Stimulated activated CD4-positive, alpha-beta T cell treated with anti-CD3 and anti-CD28 coated beads, Interleukin-4, amount 100 ng/mL, for 4 hours (primary cell): ENCODE measurements at places on chromosomes 7 and 10.

- no peak for DNase-seq
Measured at GRCh38 chr7:3655635-3656034, 354.6 kb downstream of the SDK1 start.

DNA sequence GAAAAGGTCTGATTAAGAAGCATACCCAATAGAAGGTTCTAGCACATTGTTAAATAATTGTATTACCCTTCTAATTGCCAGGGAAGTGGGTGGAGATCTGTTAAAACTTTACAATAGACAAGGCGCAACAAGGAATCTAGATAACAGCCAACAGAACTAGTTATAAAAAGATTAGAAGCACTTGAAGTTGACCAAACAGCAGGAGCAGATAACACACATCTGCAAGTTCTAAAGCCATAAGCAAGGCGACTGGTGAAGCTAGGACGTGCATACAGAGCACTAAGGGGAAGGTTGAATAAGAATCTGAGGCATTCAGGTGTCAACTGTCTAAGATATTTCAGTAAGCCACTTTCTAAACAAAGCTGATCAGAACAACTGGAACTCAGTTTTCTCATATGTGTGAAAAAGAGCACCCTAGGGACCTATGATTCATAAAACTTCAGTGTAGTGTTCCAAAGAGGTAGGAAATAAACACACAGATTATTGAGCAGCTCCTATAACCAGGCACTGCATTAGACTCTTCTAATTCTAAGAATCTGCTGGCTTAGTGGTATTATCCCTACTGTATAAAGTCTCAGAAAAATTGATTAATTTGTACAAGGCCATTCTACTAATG lies 111.2 kb downstream of the SAMD9 start:
- no peak for DNase-seq

GRCh38 chr7:140649556-140650205 lies 9.1 kb upstream of the DENND2A start:
- DNase-seq = no peak

DNA sequence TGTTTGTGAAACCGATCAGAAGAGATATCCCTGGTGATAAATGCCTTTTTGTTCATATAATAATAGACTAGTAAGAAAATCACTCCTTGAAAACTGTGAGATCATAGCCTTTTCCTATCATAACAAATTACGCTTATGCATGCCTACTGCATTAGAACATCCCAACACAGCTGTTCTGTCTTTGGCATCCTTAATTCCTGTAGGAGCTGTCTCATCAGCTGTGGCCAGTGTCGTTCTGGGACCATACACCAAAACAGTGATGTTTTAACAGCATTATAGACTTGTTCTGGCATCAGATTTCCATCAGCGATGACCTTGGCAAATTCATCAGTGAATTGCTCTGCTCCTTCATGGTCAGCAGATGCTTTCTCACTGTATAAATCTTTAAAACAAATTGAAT lies 423.6 kb upstream of the LRGUK start:
- DNase-seq = no peak

GRCh38 chr10:49231086-49231820 lies 43.1 kb upstream of the TMEM273 start:
- no peak for DNase-seq

DNA sequence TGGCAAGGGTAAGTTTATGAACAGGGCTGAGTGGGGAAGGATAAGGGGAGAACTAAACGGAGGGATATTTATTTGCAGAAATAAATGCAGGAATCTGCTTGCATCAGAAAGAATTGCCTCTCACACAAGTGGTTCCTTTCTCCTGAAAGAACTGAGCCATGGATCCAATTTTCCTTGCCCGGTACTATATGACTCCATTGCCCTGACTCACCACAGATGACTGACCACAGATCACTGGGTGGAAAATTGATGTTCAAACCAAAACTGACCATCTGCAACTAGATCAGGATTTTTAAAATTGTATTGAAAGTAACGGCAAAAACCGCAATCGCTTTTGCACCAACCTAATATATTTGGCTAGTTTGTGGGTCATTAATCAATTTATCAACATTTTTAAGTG lies 6.2 kb upstream of the MACC1 start:
- no peak for DNase-seq

DNA sequence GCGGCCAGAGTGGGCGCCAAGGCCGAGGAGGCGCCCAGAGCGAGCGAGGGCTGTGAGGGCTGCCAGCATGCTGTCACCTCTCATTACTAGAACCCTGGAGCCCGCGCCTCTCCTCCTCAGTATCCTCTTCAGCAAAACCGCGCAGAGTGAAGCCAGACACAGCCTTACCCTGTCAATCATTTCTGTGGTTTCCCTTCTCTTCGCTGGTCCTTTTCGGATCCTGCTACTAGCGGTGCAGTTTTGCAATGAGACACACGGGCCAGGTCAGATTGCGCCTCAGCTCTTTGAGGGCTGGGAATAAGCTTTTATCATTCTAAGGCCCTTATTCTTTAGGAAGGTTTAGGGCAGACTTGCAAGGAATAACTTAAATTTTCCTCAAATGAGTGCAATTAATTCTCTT lies 55.5 kb upstream of the FAM171A1 start:
- no peak for DNase-seq

DNA sequence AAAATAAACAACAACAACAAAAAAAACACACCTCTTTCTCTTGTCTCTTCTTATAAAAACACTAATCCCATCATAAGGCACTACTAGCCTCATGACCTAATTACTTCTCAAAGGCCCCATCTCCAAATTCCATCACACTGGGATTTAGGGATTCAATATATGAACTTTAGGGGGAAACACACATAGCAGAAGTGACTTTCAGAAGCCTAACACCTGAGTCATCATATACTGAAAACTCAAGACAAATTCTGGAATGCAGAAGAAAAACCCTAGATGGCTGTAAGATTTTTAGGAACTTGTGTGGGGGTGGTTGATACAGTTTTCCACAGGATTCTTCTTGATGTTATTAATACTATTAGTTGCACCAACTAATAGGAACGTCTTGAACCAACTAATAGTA lies 33.7 kb upstream of the CSTF2T start:
- no peak for DNase-seq
